ENCODE measurements at places on chromosomes 2 and 18. TPM values are rescaled to one million over a fixed set of nuclear protein-coding genes. Genes with fewer than 3 reads are reported as not detected.

TUBA4B gene
- not detected for total RNA-seq

ZNF236 gene
- 37.9 TPM for total RNA-seq

PSMA8 gene
- not detected for total RNA-seq

FEZ2 gene
- total RNA-seq, result 89.8 TPM

HES6 gene
- 6.1 TPM for total RNA-seq

CCDC93 gene
- total RNA-seq, result 44.2 TPM

IL1RN gene
- total RNA-seq, result 15.0 TPM

MYO3B gene
- total RNA-seq, result 0.13 TPM

SERPINB13 gene
- total RNA-seq, result not detected

RELCH gene
- 39.9 TPM for total RNA-seq

TSPYL6 gene
- total RNA-seq, result 0.13 TPM

FOXI3 gene
- not detected for total RNA-seq

SDC1 gene
- 0.98 TPM for total RNA-seq

ACTG2 gene
- total RNA-seq, result 4.4 TPM

RAPGEF4 gene
- 9.3 TPM for total RNA-seq

CCDC178 gene
- total RNA-seq, result 4.6 TPM

ZNF532 gene
- 167 TPM for total RNA-seq

BMP10 gene
- not detected for total RNA-seq

SCYGR4 gene
- total RNA-seq, result not detected

ALLC gene
- 7.6 TPM for total RNA-seq

DUSP19 gene
- 3.0 TPM for total RNA-seq

LYG1 gene
- 2.1 TPM for total RNA-seq

KLHL29 gene
- total RNA-seq, result 31.7 TPM

CPLX4 gene
- total RNA-seq, result not detected

TYMS gene
- total RNA-seq, result 1.8 TPM

ADAM23 gene
- total RNA-seq, result 9.4 TPM

KIF1A gene
- total RNA-seq, result 123 TPM

ZNF892 gene
- 8.5 TPM for total RNA-seq

TMEM178A gene
- total RNA-seq, result 6.6 TPM

COL4A3 gene
- 7.0 TPM for total RNA-seq

CPS1 gene
- total RNA-seq, result 6.9 TPM

UGT1A6 gene
- not detected for total RNA-seq

RAB6C gene
- total RNA-seq, result 0.13 TPM

Data from sciatic nerve (tissue), 2 donors.